ENCODE measurements at places on chromosomes 12 and 14.

DNA sequence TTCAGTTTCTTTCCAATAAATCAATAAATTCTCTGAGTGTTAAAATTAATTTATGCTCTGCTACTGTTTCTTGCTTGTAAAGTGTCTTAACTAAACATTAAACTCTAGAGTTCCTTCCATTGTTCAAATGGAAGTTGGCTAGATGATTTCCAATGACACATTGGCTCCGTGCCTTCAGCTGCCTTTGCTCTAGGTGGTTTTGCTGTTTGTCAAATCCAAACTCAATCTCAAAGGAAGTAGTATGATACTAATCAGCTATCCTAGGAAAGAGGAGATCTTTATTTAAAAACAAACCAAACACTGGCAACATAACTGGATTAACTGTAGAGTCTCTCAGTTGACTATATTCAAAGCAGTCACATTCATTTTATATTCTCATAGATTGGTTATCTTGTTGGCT lies 356.4 kb downstream of the FOXG1 start:
- DNase-seq, result no peak

DNA sequence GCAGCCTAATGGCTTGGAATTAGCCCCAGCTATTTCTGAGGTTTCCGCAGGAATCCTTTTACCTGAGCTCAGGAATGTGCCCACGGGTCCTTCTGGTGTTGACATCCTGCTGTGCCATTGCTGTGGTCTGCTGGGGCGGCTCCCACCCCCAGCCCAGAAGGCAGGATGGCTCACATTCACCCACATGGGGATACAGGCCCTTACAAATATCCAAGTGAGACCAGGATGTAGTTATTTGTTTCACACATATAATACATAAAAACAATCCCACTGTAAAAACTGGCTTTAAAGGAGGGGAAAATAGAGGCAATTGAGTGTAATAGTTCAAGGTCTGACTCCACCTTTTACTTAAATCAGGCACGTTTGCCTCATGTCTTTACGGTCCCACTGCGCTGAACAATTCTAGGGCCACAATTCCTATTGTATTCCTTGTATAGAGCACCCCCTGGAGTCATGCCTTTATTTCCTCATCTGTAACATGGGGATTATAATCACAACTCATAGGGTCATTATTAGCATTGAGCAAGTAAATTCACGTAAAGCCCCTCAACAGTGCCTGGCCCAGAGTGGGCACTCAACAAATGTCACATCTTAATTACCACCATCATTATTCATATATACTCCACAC lies 57.2 kb upstream of the FICD start:
- DNase-seq, result no peak

DNA sequence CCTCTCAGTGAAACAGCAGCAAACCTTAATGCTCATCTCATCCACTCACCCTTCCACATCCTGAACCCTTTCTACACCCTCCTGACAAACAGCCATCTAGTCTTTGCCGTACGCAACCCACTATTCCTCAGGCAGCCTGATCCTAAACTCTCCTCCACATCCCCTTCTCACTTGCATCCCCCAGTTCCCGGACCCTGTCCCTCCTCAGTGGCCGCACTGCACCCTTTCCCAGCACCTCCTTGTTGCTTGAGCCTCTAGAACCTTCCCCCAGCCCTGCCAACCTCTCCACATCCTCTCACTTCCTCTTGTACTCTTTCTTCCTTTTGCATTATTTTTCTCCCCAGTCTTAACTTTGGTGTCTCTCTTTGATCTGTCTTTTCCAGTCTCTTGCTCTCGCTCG lies 42.9 kb downstream of the IQSEC3 start:
- no peak for DNase-seq

DNA sequence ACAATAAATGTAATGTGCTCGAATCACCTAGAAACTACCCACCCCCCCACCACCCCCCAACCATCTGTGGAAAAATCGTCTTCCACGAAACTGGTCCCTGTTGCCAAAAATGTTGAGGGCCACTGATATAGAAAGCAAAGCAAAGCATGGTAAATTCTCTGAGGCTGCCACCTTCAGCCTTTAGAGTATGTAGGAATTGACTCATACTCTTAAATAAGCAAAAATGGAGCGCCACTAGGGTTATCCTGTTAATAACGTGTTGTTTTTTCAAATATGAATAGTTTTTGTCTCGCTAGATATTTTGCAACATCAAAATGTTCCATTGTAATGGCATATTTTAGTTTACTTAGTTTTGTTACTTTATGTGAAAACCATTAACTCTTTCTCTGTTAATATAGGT lies 18.2 kb downstream of the DYNC1H1 start:
- no peak for DNase-seq

DNA sequence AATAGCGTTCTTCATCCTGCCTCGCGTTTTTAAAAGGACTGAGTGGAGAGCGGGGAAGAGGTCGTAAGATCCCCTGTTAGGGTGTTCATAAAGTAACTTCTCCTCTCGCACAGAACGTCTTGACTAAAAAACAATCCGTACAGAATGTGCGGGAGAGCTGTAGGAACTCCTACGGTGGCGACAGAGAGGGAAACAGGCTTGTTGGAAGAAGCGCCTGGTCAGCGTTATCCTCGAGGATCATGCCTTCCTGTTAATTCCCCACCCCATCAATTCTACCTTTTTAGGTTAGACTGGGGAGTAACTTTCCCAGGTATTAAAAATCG lies 399 bp upstream of the WASHC4 start:
- DNase-seq, result no peak

DNA sequence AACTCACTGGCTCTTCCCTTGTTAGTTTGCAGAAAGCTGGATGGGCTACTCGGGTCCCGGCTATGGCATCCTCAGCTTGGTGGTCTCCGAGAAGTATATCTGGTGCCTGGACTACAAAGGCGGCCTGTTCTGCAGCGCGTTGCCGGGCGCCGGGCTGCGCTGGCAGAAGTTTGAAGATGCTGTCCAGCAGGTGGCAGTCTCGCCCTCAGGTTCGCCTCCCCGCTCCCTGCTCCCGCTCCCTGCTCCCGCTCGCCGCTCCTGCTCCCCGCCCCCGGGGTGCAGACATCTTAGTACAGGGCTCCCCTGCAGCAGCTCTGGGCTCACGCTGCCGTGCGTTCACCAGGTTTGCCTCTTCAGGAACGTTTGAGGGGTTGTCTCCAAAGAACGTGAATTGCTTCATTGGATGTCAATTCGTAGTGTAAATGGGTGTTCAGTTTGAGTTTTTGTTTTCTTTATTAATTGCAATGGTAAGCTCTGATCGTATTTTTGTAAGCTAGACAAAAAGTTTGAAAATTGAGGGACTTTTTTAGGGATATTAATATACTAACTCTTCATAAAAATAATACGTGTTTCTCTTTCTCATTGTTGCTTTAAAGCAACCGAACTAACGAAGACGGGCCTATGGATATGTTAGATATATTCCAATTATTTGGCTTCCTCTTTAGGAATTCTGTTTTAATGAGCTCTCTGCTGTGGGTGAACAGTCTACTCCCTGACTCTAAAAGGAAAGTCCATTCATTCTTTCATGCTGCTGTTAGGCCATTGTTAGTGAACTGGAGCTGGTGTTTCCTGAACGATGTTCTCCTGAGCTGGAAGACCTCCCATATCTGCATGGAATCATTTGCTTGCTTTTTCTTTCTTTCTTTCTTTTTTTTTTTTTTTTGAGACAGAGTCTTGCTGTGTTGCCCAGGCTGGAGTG lies 71.3 kb downstream of the ANKRD9 start:
- DNase-seq, result peak; percentile 58

GRCh38 chr12:130685250-130685787 lies 30.8 kb downstream of the RIMBP2 start:
- DNase-seq, result no peak

GRCh38 chr14:69226178-69226577 lies 33.8 kb upstream of the GALNT16 start:
- DNase-seq, result no peak

- no peak for DNase-seq
Measured at GRCh38 chr14:90319634-90320541, 11.9 kb downstream of the NRDE2 start.

GRCh38 chr14:60506462-60506984 lies 2.4 kb upstream of the SIX6 start:
- no peak for DNase-seq

- no peak for DNase-seq
Measured at GRCh38 chr12:56518570-56518969, 3.0 kb upstream of the RBMS2 start.

GRCh38 chr14:59849411-59850130 lies 21.0 kb downstream of the RTN1 start:
- DNase-seq, result no peak

DNA sequence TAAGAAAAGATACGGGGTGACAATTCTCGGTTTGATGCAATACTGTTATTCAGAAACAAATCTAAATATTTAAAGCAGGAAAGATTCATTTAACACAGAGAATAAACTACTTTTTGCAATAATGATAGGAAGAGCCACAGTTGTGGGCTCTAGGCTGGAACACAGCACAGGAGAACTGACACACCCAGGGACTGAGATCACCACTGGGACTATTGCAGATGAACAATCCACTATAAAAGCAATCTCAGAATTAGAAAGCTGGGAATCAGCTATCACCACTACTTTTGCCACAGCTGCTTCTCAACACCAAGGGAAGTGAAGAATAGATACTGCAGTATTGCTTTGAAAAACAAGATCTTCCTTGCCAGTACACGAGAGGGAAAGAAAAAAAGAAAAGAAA lies 4.1 kb upstream of the PIK3C2G start:
- DNase-seq, result no peak

DNA sequence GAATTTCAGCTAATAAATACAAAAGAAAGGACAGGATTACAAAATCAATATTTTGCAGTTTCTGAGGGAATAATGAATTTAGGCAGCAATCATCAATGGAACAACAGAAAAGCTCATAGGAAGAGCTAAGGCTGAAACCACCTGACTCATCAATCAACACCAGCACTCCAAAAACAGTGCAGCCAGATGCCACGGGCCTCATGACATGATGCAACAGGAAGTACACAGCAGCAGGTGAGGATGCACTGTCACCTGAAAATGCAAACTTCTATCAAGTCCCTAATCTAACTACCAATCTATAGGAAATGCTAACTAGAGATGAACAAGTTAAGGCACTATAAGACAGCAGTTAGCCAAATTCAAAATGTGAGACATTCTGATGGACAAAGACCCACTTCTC lies 21.7 kb downstream of the GNS start:
- no peak for DNase-seq

DNA sequence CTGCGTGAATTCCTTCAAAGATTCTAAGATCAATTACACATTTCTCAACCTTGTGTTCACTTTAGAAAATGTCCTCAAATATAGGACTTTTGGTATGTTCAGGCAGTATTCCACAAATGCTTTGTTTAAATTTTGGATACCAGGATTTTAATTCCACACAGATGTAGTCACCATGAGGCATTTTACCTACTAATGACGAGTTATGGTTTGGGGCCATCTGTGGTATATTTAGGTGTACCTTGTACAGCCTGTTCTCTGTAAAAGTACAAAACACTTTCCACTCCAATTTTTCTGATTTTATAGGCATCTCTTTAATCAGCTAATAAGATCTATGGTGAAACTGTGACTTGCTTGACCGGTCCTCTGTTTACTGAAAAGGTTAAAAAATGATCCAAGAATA lies 275.7 kb upstream of the PRICKLE1 start:
- no peak for DNase-seq

- DNase-seq, result no peak
Measured at GRCh38 chr14:25349269-25349668, 299.3 kb upstream of the STXBP6 start.

DNA sequence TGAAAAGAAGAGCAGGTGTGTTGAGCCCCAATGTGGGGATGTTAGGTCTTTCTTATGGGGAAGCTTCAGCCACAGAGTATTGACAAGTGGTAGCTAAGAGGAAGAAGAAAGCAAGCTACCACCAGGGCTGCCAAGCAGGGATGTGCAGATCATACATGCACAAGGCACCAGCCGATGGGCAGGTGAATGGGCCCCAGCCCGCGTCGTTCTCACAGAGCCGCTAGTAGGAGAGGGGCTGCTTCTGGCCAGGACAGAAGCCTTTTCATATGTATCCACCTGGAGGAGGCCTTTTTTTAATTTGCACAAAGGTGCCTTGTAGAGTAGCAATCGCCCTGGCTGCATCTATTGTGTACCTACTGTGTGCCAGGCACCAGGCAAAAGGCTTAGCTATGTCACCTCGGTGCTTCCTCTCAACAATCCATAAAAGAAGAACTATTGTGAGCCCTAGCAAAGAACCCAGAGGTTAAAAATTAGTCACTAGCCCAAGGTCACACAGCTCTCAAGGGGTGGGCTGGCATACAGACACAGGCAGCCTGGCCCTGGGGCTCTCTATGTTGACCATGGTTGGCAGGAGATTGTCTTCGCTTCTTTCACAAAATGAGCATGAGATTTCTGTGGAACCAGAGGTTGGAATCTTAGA lies 8.2 kb downstream of the NUAK1 start:
- no peak for DNase-seq

DNA sequence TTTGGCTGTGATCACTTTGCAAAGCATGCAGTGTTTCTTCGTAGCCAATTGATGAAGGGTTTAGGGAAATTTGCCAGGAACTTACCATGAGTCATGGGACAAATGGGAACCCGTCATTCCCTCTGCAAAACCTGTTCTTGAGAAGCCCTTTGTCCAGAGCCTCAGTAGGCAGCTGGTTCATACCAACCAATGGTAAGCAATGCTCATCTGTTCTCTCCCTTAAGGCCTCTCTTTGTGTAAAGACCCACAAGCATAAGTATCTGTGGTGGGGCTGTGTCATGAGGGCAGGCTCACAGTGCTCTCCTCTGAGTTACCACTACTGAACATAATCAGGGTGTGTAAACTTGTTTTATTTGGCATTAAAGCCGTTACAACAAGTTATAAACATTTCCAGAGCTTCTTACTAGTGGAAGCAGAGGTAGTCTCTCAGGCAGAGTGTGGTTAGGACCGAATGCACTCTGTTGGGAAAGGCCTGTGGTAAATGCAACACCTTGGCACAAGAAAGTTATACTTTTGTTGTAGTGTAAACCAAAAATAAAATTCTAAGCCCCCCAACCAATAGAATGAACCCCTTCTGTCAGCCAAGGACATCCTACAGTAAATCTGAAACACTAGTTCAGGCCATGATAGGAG lies 119.8 kb downstream of the SINHCAF start:
- no peak for DNase-seq
